ENCODE measurements at places on chromosomes 7 and 10. TPM values are rescaled to one million over a fixed set of nuclear protein-coding genes. Genes with fewer than 3 reads are reported as not detected.

ADAMTS14 gene
- total RNA-seq, result not detected

CLCN1 gene
- total RNA-seq, result not detected

GPR158 gene
- total RNA-seq, result not detected

GIMAP6 gene
- total RNA-seq, result 87.8 TPM

DNA sequence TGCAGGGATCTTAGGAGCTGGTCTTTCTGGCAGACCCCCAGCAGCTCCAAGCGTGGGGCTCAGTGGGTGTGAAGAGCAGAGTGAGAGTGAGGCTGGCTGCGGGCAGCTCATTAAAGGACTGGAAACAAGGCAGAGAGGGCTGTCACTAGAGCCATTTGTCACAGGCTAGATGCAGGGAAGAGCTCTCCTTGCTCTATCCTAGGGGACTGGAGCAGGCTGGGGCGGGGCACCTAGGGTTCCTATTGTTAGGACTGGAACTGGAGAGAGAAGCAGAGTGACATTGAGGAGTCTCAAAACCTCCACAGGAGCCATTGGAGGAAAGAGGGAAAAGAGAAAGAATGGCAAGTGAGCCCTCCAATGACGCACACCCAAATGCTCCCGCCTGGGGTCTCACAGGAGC, 772 bp upstream of the DDC start:
- DNase-seq, result no peak

DNA sequence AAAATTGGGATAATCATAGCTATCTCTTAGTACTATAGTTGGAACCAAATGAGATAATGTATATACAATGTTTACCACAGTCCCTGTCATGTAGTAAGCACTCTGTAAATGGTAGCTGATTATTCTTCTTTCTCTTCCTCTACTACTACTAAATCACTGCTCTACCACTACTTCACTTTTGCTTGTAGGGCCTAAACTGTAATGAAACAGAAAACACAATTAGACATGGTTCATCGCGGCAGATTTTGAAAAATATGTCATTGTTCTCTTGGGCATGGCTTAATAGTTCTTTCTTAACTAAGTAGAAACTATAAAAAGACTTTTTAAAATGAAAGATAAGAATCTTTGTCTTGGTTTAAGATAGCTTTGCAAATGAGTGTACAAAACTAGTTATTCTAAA, 34.9 kb downstream of the R3HCC1L start:
- no peak for DNase-seq

DNA sequence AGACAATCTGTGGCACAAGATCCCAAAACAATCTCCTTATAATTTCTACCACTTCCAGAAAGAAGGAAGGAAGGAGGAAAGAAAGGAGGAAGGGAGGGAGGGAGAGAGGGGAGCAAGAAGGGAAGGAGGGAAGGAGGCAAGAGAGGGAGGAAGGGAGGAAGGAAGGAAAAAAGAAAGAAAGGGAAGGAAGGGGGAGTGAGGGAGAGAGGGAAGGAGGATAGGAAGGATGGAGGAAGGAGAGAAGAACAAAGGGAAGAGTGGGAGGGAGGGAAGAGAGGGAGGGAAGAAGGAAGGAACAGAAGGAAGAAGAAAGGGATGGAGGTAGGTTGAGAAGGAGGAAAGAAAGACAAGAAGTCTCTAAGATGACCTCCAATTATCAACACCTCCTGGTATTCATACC, 185.5 kb upstream of the NFE2L3 start:
- DNase-seq, result no peak

- DNase-seq, result no peak
Measured at GRCh38 chr7:115693779-115694178, 336.8 kb downstream of the TFEC start.

- DNase-seq, result no peak
Measured at GRCh38 chr7:126426652-126427051, 826.1 kb downstream of the GRM8 start.

- no peak for DNase-seq
Measured at GRCh38 chr7:78315119-78315518, 516.5 kb downstream of the PHTF2 start.

DNA sequence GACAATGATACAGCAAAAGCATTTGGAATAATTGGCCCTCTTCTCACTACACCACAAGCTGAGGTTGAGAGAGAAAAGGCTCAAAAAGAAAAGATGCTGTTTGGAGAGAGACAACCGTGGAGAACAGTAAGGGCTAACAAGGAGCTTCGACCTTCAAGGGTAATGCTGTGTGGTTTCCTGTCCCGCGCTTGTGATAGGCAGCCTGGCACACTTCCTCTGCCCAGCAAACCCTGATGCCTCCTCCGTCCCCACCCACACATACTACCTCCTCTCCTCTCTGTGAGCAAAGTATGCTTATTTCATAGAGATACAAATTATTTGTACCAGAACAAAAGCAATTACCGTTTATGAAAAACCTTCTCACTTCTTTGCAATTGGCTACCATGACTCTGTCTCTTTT, 755.4 kb downstream of the KCNMA1 start:
- no peak for DNase-seq

DNA sequence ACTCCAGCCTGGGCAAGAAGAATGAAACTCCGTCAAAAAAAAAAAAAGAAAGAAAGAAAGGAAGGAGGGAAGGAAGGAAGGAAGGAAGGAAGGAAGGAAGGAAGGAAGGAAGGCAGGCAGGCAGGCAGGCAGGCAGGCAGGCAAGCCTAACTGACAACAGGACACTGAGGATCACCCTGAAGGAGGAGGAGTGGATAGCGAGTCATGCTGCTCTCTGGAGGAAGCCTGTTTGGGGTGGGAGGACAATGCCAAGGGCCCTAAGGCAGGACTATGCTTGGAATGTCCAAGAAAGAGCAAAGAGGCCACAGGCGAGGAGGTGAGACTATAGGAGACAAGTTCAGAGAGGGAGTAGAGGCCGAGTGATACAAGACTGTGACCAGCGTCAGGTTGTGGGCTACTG, 107.0 kb upstream of the PARD3 start:
- DNase-seq, result no peak

GRCh38 chr10:24778298-24778697, 54.6 kb upstream of the ARHGAP21 start:
- DNase-seq, result no peak

GRCh38 chr10:43691485-43691884, 42.8 kb upstream of the ZNF32 start:
- no peak for DNase-seq

DNA sequence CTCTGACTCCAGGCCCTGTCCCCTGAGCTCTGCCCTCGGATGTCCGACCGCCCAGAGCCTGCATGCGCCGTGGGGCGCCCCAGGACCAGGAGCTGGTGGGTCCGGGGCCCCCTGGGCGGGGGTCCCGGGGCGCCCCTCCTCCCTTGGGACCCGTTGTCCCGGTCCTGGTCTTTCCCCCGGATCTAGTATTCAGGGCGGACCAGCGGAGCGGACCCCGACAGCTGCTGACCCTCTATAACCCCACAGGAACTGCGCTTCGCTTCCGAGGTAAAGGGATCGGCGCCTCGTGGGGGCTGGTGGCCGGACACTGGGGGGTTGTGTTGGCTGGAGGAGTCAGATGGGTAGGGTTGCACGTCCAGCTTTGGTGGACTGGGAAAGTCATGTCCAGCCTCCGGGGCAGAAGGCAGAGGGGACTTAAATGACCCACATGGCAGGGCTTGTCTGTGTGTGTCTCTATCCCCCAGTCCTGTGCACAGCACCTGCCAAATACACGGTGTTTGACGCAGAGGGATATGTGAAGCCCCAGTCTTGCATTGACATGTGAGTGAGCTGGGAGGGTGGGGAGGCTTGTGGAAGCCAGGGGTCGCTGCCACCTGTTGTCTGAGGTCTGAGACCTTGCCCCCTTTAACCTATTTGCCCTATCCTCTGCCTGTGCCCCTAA, 520 bp downstream of the MOSPD3 start:
- no peak for DNase-seq

DNA sequence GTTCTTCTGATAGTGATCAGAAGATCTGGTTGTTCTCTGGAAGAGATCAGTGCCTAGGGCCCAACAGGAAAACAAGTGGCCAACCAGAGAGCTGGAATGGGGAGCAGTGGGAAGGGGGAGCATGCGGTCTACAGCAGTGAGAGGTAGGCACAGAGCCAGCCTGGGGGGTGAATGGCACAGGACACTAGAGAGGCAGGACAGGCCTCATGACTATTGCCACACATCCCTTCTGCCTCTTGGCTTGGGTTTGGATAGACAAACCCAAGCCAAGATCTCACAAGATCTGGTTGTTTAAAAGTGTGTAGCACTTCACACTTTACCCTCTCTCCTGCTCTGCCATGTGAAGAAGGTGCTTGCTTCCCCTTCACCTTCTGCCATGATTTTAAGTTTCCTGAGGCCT, 224.4 kb downstream of the ARHGAP12 start:
- no peak for DNase-seq

DNA sequence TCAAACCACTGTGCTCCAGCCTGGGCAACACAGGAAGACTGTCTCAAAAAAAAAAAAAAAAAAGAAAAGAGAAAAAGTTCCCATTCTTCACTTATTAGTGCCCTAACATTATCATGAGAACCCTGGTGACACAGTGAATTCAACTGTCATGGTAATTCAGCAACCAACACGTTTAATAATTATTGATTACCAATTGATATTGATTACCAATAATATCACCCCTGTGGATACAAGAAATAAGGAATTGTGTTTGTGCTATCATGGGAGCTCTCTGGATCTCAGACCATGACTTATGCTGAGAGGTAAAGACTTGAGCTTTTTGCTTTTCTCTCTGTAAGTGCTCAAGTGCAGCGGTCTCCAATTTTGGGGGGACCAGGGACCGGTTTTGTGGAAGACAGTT, 195.3 kb downstream of the TPST1 start:
- DNase-seq, result no peak

DNA sequence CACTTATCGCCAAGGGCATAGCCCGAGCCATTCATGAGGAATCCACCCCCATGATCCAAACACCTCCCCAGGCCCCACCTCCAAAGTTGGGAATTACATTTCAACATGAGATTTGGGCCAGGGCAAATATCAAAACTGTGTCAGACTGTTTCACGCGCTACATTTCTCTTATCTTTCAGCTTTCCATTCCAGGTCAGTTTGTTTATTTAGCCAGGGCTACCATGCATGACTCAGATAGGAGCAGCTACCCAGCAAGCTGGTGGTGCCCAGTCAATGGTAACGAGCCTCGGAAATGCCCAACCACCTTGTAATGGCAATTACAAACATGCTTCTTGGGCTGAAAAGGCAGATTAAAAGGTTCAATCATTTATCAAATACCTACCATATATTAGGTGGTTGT, 43.6 kb upstream of the BAMBI start:
- DNase-seq, result no peak

GRCh38 chr7:103373866-103374643, 26.6 kb downstream of the PSMC2 start:
- DNase-seq, result no peak

DNA sequence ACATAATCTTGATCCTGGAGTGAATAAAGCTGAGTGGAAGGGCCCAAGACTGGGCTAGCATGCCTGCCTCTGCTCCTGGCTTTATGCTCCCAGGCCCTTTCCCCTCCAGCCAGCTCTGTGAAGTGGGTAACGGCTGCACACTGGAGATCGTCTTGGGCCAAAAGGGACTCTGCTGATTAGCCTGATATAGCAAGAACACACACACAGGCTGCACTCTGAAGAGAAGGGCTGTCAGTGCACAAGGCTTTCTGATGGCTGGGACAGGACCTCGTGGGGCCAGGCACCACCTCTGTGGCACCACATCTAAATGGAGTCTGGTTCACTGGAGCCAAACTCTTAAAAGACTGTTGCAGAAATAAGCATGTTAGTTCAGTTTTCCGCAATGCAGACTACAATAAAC, 161.4 kb downstream of the NEURL1 start:
- no peak for DNase-seq
